ENCODE measurements at places on chromosomes 12 and 14.

DNA sequence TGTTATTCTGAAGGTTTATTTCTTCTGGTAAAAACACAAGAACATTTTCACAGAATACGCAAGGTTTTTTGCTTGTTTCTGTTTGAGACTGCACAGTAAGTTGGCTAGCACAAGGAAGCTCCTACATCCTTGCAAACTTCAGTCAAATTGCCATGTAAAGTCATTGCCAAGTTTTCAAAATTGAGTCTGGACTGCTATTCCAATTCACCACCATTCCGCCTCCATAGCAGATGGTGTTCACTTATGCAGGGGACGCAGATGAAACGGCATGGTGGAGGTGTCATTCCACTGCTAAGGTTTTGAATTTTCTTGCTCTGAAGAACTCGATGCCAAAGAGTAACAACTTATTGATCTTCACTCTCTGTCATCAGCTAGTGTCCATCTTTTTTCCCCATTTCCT, 303.9 kb upstream of the SYT1 start:
- no peak for DNase-seq

DNA sequence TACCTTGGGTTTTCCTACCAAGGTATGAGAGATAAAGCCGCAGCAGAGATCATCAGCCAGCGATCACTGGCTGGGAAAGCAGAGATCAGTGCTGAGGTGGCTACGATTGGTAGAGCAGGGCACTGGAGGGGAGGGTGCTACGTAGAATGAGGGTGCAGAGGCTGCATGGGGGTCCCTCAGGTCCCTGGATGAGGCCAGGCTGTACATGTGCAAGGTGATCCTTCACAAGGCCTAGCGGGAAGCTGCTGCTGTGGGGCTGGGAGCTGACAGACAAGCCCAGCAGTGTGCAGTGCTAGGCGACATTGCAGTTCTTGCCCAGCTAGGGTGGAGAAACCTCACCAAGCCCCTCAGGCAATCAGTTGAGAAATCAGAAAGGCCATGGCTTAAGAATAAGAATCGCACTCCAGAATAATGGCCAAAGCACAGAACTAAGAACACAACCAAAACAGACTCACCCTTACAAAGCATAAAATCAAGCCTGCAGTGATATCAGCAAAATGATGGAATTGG, 37.2 kb upstream of the GPR132 start:
- DNase-seq = no peak

DNA sequence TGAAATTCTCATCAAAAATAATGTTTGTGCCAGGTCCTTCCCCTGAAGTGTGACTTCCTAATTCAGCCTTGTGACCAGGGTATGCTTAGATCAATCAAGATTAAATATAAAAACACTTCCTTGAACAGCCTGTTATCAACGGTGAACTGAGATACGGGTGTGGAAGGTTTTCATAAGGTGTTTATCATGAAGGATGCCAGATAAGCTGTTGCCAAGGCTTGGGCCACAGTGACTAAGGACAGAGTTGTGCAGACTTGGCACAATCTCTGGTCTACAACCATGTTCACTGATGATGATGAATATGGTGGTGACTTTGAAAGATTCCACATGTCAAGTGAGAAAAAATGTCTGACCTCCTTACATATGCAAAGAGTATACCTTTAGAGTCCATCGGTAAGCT, 51.3 kb upstream of the LIN7A start:
- no peak for DNase-seq

- DNase-seq = no peak
Observed at GRCh38 chr12:20097626-20098025, 270.7 kb upstream of the PDE3A start.

DNA sequence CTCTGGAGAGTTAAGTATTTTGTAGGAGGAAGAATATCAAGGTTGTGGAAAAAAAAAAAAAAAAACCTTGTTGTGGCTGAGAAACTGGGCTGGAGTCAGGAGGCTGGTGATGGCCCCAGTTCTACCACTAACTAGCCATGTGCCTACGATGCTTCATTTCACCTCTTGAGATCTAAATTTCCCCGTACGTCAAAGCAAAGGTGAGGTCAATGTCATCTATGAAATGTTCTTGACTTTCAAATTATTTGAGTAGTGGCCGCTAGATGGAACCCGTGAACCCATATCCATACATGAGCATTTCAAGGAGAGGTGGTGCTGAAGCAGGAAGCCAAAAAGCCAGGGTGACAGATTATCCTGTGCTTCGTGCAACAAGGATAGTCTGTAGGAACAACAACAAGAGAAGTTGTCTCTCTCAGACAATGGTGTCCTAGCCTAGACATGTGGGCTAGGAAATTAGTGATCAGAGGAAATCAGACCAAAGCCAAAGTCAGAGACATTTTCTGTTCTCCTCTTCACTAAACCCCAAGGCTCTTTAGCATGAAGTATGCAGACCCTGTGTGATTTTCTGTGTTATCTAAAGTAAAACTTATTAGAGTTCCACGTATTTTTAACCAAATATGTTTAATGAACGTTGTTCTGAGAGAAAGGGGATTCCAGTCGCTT, 95.5 kb upstream of the ETV6 start:
- no peak for DNase-seq

GRCh38 chr12:5565933-5566599, 134.2 kb downstream of the NTF3 start:
- no peak for DNase-seq

- peak; percentile 74 for DNase-seq
Observed at GRCh38 chr14:104689109-104689880, at the start of gene INF2. INF2 (plus strand) TSS chr14:104689618; CDS start chr14:104701366, 11,748 bp downstream.
